Activated T-cell treated with anti-CD3 and anti-CD28 coated beads for 4 hours (primary cell): ENCODE measurements at places on chromosomes 3 and 15.

GRCh38 chr3:141127344-141128125 is 76.4 kb downstream of the SPSB4 start:
- no peak for DNase-seq

DNA sequence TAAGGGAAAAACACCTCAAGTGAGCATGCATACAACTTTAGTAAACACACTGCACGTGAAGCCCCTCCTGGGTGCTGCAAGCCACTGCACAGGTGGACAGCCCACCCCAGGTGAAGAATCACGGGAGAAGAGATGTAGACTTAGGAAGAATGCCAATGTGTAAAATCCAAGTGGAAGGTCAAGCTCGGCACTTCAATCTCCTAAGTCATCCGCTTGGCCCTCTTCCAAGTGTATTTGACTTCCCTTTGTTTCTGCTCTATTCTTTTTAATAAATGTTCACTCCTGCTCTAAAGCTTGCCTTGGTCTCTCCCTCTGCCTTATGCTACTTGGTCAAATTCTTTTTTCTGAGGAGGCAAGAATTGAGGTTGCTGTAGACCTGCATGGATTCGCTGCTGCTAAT is 316.6 kb downstream of the EDEM1 start:
- DNase-seq, result no peak

DNA sequence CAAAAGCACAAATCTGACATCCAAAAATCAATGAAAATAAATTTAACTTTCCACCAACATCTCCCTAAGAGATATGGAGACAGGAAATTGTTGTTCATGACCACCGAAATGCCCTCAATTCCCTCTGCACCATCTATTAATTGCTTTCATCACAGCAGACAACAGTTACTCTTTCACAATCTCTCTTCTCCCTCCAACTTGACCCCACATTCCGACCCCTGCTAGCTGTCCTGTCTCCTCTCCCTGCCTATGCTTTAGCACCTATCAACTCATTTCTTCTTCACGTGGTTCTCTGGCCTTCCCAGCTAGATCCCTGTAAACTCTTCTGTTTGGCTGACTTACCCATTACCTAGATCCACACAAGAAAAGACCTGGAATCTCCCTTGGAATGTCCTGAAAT is 173.9 kb upstream of the ADAMTS9 start:
- DNase-seq, result no peak

DNA sequence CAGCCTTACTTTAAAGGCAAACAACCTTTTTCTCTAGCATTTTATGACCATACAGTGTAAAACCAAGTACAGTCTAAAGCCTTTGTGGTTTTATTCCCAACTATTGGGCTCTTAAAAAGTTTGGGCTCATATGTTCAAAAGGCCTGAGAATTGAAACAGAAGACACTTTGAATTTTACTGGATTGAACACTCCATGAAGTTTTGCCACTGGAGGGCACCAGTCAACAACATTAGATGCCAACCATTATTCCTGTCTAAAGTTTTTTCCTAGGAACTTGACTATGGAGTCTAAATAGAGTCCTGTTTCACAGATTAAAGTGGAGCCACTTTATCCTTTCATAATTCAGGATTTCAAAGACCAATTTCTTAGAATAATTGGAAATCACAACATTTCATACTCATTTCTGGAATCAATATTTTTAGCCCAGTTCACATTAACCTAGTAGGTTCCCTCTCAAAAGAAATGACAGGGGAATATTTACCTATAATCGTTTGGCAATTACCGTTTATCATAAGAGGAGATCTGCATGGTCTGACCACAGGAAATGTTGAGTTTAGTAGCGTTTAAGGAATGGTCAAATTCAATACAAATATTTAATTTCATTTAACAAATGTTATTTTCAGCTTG is 244.1 kb upstream of the PDZRN3 start:
- no peak for DNase-seq

GRCh38 chr15:45378149-45378912 is at the start of gene GATM:
TSS of gene GATM (minus strand) at chr15:45378544. CDS start at chr15:45378453, 91 bp downstream.
- peak; percentile 39 for DNase-seq

- no peak for DNase-seq
These were observed 2.1 kb downstream of the CHST13 start for GRCh38 chr3:126525853-126526667.

GRCh38 chr15:68817304-68818065 is 3.2 kb downstream of the ANP32A start:
- DNase-seq, result peak; percentile 65

- no peak for DNase-seq
These were observed 51.5 kb downstream of the TTC23 start for GRCh38 chr15:99197856-99198255.

GRCh38 chr3:153334558-153334957 is 172.5 kb downstream of the RAP2B start:
- no peak for DNase-seq
